ENCODE measurements at places on chromosomes 5 and 9.

DNA sequence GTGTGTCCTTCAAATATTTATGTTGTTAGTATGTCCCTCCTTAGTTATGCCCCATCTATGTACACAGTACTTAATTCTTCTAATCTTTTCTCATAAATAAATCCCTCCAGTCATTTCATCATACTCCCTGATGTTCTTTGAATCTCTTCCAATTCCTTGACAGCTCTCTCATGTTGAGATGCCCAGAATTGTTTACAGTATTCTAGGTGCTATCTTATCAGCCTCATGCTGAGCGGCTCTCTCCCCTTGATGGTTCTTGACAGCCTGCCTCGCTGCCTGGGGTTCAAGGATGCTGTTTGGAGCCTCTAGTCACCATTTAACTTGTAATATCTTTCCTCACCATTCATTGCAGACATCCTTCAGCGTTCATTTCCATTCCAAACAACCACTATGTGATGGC is 799.2 kb downstream of the BRINP1 start:
- DNase-seq, result no peak

DNA sequence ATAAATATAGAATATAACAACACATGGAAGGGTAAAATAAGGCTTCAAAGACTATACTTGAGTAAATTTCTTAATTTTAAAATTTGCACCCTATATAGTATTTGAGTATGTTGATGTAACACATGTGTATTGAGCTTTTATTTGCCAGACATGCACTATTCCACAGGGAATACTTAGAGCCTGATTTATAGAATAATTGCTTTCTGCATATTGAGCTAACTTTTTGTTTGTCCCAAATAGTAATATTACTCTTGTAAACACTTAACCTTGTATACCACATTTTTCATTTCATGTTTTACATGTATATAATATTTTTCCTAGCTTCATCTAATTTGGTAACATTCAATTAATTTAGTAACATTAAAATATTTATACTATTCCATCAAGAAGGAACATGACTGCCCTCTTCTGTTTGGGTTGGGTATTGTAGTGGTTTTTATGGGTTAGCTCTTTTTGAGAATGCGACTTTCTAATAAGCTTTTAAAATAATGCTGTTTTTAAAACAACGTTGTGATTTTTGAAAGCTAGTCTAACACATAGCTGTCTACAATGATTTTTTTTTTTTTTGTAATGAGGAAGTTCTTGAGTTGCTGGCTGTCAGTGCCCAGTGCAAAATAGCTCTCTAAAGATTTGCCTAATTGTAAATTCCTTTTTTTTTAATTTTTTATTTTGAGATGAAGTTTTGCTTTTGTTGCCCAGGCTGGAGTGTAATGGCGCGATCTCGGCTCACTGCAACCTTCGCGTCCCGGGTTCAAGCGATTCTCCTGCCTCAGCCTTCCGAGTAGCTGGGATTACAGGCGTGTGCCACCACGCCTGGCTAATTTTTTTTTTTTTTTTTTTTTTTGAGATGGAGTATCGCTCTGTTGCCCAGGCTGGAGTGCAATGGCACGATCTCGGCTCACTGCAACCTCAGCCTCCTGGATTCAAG is 4.8 kb downstream of the SUB1 start:
- DNase-seq, result no peak

DNA sequence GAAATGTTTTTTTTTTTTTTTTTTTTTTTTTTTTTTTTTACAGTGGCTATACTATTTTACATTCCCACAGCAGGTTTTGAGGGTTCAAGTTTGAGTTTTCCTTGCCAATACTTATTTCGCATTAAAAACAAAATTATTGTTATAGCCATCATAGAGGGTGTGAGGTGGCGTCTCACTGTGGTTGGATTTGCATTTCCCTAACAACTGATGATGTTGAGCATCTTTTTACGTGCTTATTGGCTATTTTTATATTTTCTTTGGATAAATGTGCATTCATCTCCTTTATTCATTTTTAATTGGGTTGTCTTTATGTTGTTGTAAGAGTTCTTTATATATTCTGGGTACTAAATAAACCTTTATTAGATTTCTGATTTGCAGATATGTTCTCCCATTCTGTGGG is 18.9 kb upstream of the UBLCP1 start:
- no peak for DNase-seq

DNA sequence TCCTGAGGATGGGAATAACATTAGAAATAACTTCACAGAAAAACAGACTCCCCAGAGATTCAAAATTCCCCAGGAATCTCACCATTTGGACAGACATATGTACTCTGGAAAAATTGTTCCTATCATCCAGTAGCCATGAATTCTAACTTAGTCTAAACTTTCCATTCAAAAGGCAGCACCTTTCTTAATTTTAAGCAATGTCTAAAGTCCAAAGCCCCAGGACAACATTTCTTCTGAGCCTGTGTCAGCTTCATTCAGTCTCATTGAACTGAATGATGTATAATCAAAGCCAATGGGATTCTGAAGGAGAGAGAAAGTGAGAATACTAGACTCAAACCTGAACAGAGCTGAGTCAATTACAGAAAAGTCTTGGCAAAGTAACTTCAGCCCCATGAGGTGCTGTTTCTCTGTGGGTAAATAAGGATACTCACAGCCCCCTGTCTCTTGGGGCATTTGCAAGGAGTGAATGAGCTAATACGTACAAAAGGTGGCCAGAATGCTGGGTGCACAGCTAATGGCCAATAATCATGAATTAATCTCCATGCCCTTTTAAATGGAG is 140.6 kb downstream of the SEMA5A start:
- no peak for DNase-seq

GRCh38 chr5:91787718-91788117 is 404.6 kb upstream of the ARRDC3 start:
- no peak for DNase-seq

GRCh38 chr9:36961561-36962325 is 72.3 kb downstream of the PAX5 start:
- DNase-seq, result no peak

DNA sequence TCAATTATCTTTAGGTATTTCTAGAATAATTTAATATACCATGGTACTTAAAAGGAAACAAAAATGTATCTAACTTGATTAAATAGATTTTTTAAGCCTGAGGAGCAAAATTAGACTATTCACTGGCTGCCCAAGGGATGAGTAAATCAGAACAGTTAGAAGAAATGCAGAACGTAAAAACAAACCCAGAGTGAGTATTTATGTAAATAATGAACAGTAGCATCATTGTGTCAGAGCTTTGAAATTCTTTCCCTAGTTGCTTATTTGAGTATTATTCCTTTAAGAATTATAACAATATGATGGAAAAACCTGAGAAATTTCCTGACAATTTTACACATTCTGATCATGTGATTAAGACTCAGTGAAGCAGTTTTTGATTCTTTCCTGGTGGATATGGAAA is 200.9 kb downstream of the GDNF start:
- no peak for DNase-seq

DNA sequence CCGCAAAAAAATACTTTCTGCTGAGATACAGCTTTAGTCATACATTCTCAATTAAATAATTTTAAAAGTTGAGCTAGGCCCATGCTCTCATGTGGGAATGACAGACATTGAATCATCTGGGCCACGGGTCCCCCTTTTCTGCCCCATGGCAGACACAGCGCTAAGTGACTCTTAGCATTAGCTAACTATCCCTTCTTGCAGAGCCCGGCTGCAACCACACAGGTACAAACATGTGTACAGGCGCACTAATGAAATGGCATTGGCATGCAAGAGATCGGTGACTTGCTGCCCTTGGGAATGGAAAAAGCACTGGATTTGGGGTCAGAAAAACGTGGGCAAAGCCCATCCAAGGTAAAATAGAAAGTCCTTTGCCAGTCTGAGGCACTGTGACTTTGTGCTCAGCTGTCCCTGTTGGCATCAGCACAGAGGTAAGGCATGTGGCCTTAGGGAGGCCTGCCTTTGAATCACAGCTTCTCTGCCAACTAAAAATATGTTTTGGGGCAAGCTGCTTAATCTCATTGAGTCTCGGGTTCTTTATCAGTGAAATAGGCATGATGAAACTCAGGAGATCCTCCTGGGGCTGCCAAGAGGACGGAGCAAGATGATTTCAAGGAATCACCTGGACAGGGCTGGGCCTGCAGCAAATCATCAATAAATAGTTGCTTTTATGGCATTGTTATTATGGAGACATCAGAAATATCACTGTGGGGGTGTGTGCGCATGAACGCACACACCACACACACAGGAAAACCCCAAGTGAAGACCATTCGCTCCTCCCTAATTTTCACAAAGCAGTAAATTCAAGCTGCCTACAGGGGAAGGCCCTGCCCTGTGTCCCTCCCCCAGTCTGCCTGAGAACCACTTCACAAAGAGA is 54.2 kb downstream of the WHRN start:
- no peak for DNase-seq

GRCh38 chr5:159067201-159067600 is 32.5 kb downstream of the EBF1 start:
- no peak for DNase-seq

GRCh38 chr9:18422296-18423036 is 51.5 kb upstream of the ADAMTSL1 start:
- no peak for DNase-seq
